ENCODE measurements at places on chromosomes 7 and 10.

GRCh38 chr7:133699386-133699785 is 427.8 kb upstream of the LRGUK start:
- DNase-seq: peak; percentile 64

- DNase-seq: no peak
Measured at GRCh38 chr7:55498142-55498541, 74.2 kb downstream of the VOPP1 start.

- DNase-seq: no peak
Measured at GRCh38 chr10:113843972-113844485, 9.9 kb downstream of the DCLRE1A start.

GRCh38 chr10:94355841-94356240 is 6.9 kb downstream of the NOC3L start:
- no peak for DNase-seq

DNA sequence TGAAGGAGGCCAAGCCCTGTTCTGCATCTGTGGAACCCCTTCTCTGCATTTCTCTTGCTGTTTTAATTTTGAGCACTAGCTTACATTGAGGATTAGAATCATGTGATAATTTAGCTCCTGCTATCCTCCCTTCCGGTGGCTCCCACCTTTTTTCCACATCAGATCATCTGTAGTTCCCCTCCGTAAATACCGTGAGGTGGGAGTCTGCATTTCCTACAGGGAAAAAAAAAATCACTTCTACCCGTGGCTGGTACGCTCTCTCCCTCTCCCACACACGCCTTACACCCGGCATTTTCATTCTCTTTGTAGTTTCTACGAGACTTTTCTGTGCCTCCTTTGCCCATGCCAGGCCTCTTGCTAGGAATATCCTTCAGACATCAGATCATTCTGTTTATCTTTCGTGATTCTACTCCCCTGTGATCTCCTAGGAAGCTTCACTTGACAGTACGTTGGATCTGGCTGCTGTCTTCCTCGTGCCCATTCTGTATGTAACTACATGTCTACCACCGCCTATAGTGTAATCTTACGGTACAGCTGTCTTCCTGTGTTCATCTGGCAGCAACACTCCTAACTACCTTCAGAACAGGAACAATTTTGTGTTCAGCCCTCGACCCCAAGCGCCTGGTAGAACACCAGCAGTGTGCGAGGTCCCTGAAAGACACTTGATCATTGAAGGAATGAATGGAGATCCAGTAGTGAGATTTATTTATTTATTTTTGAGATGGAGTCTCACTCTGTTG is 41.7 kb upstream of the OCM start:
- no peak for DNase-seq

DNA sequence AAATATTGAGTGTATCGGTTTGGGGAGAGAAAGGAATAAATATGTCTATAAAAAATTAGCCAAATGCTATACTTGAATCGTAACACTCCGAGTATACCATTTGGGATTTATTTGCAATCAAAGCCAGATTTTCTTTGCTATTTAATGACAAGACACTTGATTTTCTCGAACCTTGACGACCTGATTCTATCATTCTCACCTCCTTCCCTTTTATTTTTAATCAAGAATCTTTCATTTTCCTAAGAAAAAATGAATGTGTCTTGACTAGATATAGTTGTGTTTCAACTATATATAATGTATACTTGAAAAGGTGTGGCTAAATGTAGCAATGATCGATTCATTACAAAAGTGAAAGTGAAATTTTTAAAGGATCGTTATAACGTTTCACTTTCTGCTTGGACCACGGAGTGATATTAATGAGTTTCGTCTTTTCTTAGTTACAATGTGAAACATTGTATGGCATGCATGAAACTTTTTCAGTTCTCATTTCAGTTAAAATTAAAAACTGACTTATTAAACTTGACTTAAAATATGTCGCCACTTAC is 562 bp downstream of the NUB1 start:
- DNase-seq: peak; percentile 50

GRCh38 chr10:91054325-91054724 is 133.4 kb upstream of the ANKRD1 start:
- no peak for DNase-seq

- peak; percentile 58 for DNase-seq
Measured at GRCh38 chr7:128322040-128322643, 21.6 kb downstream of the RBM28 start.

DNA sequence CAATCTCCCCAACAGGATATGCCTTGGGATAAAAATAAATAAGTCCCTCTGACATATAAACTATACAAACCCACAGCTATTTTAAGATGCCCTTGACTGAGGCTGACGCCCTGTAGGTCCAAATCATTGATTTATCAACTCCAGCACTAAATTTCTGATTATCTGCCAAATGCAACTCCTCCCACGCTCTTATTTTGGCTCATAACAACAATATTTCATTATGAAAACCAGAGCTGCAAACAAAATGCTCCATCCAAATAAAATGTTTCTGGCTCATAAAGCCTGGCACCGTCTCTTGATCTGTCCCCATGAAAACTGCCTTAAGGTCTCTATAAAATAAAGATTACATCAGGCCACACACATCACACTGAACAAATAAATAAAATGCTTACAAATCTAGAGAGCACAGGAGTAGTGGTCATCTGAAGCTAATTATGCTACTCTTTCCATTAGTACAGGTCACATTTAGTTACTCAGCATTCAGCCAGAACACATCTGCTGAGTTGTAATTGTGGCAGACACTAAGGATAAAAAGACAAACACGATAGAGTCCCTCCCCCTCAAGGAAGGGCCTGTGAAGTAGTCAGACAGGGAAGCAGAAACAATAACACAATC is 28.8 kb downstream of the CACUL1 start:
- no peak for DNase-seq

DNA sequence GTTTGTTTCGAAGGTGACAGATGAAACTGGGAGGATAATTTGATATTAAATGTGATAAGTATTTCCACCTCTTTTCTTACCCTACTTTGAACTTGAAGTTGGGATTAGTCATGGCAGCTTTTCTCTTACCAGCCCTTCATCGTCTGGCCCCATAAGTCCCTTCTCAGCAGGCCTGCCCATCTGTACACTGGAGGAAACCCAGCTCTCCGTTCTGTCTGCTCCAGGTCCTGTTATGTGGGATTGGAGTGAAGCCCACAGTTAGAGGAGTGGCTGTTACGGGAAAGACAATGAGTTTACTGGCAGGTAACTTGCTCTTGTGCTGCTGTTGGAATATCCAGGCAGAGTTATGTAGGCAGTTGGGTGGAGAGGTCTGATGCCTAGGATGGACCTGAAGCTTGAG is 127.3 kb downstream of the CAMK1D start:
- no peak for DNase-seq

DNA sequence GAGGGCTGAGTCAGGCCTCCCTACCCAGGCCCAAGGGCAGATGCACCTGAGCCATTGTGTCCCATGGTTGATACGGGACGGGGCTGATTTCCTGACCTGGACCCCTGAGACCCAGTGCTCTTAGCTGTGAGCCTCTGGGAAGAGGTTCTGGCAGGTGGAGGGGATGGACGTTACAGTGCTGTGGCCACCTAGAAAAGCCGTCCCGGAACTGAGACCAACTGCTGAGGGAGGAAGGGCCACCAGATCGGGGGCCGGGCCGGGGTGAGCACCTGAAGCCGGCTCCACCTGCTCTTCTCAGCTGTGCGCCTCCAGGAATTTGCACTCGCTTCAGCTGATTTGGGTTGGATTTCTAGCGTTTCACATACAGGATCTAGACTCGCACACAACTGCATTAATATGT is 35.4 kb downstream of the CHST12 start:
- no peak for DNase-seq

DNA sequence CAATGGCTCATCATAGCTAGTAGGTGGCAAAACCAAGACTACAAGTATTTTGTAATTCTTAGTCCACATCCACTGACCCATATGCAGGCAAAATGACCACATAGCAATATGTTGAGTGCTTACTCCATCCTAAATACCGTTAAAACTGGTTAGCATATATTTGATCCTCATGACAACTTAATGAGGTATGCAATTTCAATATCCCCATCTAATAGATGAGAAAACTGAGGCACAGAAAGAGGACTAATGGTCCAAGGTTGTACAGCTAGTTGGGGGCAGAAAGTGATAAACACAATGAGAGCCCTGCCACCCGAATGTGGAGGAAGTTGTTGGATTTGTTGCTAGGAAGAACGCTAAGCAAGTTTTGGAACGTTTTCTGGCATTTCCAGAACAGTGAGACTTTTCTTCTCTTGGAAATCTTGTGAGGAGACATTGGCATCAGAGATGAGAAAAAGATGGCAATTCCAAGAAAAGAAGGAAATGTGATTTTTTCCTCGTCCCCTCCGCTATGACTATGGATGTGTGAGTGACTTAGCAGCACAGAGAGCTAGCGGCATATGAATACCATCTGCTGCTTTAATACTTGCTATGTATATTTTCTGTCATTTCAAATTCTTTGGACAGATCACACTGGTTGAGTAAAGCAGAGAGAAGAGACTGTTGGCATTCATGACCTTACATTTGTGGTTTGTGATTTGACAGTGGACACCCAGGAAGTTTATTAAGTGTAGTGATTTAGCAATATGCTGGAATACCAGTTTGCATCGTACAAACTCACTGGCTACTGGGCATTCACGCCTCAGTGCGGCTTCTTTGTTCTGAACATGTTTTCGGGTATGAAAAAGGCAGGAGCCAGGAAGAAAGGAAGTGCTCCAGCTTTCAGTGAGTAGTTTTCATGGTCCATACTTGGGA is 51.5 kb downstream of the NRCAM start:
- no peak for DNase-seq
